ENCODE measurements at places on chromosomes 16 and 17.

GRCh38 chr16:79970551-79971236 is 370.2 kb upstream of the MAF start:
- no peak for DNase-seq

DNA sequence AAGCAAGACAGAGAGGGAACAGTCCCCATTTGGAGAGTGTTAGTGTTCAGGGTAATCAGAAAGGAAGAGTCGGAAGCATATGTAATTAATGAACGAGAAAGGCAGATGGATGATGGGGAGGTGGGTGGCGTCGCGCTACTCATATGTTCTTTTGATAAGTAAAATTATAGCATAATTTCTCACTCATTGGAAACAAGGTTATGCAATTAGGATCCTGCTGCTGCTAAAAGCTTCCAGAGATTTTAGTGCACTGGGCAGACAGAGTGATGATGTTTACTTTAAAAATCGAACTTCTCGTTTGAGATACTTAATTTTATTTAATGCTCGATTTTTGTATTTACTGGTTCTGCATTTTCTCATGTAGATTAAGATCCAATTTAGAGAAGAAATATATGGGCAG is 96.2 kb downstream of the PRKCA start:
- no peak for DNase-seq

DNA sequence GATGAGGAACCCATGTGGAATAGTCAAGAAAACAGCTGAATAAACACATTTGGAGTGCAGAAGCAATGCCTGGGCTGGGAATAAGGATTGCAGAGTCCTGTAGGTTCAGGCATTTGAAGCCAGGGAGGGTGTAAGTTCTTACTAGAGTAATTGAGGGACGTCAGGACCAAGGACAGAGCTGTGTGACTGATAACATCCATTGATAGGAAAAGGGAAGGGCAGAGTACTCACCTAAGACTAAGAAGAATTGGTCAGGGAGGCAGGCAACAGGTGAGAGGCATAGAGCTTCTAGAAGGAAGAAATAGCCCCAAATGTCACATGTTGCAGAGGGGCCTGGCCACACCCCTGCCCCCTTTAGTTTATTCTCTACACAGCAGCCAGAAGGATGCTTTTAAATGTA is 79.8 kb upstream of the TMEM132E start:
- no peak for DNase-seq

GRCh38 chr16:20166531-20167235 is 93.0 kb upstream of the GPR139 start:
- DNase-seq = no peak

DNA sequence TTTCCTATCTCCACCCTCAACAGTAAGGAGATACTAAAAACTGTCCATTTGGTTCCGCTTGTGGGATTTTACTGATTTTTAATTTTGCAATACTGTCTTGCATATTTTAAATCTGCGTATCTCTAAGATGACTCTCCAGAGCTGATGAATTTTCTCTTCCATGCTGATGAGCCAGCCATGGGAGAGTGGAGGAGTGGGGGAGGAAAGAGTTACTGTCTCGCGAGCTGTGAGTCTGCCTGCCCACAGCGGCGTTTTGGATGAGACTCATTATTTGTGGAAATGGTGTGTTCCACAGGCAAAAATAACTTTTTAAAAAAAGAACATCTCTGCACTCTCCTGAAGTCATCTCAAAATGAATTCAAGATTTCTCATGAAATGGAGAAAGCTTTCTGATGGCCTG is 34.6 kb upstream of the MYOCD start:
- no peak for DNase-seq

DNA sequence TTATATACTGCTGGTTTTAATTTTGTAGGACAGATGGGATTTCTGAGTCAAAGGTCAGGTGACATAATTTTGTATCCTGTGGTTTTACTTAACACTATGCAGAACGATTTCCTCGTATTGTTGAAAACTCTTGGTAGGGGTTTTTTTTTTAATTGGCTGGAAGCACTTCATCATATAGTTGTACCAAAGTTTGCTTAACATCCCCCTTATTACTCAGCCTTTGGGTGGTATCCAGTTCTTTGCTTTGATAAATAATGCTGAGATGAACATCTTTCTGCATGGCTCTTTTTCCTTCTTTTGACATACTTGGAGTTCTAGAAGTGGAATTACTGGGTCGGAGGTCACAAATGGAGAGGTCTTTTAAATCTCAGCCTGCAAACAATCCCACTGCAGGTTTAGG is 419.1 kb downstream of the MAF start:
- DNase-seq = no peak

- DNase-seq = no peak
Measured at GRCh38 chr17:33366960-33367359, 73.9 kb upstream of the ASIC2 start.

DNA sequence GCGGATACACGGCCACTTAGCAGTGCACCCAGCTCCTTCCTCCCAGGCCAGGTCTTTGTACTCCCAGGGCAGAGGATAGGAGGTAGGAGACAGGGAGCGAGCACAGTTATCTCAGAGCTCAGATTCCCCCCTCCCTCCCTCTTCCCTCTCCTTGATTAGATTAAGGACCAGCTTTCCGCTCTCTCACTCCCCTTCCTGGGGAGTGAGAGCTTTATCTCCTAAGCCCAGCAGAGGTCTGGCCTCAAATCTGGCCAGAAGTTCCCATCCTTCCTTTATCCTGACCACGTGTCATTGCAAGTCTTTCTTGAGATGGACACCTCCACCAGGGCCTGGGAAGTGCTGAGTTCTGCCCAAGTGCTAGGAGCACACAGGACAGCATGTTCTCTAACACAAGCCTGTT is 5.1 kb downstream of the ARL4D start:
- DNase-seq = no peak

DNA sequence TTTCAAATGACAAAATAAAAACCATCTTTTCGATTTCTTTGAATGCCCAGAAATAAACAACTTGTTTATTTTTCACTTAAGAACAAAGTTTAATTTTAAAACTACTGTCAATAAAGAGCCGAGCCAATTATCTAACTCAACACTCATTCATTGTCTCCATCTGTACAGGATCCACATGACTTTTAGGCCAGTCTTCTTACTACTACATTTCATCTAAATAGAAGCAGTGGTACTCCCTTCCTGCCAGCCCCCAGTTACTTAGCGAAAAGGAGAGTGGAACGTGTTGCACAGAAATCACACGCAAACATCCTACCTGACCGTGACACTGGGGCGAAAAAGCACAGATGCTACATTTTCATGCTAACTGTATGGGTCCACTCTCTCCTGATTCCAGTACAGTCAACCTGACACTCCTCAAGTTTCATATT is 1.2 kb downstream of the GNA13 start:
- no peak for DNase-seq

- DNase-seq = no peak
Measured at GRCh38 chr16:24046442-24046841, 209.7 kb upstream of the CACNG3 start.

DNA sequence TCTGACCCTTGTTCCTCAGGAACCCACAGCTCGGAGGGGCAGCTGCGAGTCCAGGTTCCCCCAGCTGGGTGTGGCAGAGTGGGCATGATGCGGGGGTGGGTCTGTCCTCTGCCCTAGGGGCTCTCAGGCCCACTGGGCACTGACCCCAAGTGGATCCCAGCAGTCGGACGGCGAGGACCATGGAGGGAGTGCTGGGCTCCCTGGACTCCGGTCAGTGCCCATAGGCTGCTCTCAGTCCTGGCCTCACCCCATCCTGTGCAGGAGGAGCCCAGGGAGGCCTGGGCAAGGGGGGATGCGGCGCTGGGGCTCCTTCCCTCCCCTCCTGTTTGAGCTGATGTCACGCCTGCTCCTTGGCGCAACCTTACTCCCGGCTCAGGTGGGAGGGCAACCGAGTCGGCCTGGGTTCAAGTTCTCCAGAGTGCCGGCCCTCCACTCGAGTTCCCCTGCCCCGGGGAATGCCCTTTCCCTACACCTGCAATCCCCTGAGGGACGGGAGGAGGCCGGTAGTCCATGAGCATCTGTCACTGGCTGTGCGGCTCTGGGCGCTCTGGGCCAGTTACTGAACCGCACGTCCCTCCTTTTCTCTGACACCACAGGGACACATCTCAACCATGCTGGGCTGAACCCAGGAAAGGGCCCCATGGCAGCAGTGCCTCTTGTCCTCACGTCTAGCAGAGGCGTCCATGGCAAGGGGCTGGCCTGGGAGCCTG is 52.6 kb upstream of the ACSF3 start:
- no peak for DNase-seq

DNA sequence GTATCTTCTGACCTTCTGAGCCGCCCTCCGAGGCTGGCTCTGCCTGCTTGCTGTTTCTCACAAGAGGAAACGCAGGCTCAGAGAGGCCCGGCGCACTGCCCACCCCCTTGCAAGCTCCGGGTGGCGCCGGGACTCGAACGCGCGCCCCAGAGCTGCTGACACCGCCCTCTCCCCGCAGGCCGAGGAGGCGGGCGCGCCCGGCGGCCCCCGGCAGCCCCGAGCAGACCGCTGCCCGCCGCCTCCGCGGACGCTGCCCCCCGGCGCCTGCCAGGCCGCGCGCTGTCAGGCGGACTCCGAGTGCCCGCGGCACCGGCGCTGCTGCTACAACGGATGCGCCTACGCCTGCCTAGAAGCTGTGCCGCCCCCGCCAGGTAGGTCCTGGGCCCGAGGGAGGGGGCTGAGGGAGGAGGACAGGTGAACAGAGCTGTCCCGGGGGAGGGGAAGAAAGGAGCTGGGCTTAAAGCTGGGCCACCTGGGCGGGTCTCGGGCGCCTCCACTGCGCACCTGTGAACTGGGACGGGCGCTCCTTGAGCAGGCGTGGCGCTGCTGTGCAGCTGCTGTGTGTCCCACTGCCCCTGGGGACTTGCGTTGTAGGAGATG is 18.2 kb downstream of the WFDC1 start:
- DNase-seq = peak; percentile 68

DNA sequence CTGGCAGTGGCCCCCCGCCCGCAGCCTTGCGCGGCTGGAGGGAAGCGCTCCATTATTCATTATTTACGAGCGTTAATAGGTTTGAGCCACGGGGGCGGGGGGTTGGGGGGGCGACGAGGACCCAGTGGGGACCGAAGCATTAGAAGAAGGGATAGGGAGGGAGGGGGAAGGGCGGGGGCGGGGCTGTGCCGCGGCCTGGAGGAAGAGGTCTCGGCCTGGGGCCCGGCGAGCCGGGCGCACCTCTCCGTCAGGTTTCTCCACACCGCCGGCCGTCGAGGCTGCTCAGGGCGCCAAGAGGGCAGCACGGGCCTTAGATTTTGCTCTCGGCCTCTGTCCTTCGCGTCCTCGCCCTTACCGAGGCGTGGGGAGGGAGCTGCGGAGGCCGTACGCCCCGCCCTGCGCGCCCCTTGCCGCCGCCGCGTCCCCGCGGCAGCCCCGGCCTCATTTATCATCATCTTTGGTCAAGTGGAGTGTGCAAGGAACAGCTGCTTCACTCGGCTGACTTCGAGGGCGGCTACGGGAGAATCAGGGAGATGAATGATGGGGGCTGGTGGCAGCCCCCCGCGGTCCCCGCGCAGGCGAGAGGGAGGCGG is 54.2 kb downstream of the SREBF1 start:
- DNase-seq = peak; percentile 61

GRCh38 chr17:60442271-60443173 is 20.2 kb downstream of the CHCT1 start:
- DNase-seq = no peak

DNA sequence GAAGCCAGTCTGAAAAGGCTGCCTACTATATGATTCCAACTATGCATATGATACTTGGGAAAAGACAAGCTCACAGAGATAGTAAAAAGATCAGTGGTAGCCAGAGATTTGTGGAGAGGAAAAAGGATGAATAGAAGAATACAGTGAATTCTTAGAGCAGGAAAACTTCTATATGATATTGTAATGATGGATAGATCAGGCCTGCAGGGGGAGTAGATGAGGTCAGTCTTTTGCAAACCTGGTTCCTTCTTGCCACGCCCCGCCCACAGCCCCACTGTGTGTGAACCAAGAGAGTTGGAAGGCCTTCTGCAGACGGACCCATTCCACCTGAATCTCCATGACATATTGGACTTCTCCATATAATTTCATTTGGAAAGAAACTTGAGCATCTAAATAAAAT is 761 bp upstream of the CCL8 start:
- no peak for DNase-seq

DNA sequence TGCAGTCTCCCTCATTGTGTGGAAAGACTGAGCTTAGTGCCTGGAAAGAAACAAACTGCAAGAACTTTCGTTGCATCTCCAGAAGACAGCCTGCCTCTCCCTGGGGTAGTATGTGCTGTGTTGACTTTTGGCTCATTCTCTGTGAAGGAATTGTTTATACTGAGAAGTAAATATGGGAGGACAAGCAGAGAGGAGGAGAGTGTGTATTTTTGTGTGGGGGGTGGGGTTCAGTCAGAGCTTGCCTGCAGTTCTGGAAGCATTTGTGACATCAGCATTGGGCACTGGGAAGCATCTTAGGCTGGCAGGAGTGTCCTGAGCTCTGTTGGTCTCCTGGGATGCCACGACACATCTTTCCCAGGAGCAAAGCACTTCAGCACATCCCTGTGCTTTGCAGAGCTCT is 147.9 kb downstream of the HS3ST3B1 start:
- no peak for DNase-seq

DNA sequence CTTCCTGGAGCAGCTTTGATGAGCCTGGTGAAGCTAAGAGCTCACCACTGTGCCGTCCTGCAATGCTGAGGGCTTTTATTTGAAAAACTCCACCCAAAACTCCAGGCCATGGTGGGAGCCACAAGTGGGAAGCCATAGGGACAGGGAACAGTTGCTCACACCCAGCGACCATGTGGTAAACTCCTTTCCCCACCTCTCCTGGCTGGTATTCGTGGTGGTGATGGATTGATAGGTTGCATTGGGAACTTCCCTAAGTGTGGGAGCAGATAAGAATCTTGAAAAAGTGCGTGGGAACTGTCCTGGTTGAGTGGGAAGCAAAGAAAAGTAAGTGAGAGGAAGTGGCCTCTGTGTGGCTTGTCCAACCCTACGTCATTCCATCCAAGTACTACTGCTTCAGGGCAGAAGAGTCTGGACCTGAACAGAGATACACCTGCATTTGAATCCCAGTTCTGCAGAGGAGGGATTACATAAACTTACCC is at the start of gene CCL1:
Gene CCL1, minus strand, starts transcription at position 51 of the 479 bp plus-strand sequence. CDS start 72 bp downstream, outside the sequence.
- DNase-seq = no peak

DNA sequence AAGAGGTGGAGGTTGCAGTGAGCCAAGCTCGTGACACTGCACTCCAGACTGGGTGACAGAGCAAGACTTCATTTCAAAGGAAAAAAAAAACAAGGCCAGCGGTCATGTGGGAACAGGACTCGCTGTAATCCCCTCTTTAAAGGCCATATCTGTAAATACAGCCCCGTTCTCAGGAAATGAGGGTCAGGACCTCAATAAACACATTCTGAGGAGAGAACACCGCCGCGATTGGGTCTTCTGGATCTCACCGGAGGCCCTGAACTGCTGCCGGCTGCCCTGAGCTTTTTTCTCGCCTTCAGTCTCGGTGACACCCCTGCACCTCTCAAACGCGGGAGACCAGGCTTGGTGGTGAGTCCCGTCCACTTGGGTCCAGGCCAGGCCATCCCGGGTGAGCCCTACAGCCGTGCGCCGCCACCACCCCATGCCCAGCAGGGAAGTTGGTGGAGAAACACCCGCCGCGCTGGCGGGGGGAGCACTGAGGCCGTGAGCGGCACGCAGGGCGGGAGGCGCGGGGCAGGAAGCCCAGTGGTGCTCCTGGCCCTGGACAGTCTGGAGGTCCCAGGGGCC is 28.4 kb downstream of the SLC25A10 start:
- DNase-seq = no peak

- DNase-seq = no peak
Measured at GRCh38 chr17:62724398-62725146, 83.5 kb downstream of the MARCHF10 start.
